ENCODE measurements at places on chromosomes 4 and X.

- H3K27me3 ChIP-seq, result no peaks in the 10 kb centered on the region
- no peak for DNase-seq
- H3K4me3 ChIP-seq, result no peak overlapping the region
- H3K27ac ChIP-seq, result no peak overlapping the region
- H3K4me1 ChIP-seq, result no peaks in the 10 kb centered on the region
Observed at GRCh38 chr4:48093991-48094416, 40.0 kb downstream of the TXK start.

- no peak for DNase-seq
- H3K4me1 ChIP-seq, result no peaks in the 10 kb centered on the region
- no peaks in the 10 kb centered on the region for H3K27me3 ChIP-seq
- H3K4me3 ChIP-seq, result no peak overlapping the region
- no peaks in the 10 kb centered on the region for H3K36me3 ChIP-seq
Observed at GRCh38 chr4:114264877-114265291, 285.4 kb upstream of the ARSJ start.

DNA sequence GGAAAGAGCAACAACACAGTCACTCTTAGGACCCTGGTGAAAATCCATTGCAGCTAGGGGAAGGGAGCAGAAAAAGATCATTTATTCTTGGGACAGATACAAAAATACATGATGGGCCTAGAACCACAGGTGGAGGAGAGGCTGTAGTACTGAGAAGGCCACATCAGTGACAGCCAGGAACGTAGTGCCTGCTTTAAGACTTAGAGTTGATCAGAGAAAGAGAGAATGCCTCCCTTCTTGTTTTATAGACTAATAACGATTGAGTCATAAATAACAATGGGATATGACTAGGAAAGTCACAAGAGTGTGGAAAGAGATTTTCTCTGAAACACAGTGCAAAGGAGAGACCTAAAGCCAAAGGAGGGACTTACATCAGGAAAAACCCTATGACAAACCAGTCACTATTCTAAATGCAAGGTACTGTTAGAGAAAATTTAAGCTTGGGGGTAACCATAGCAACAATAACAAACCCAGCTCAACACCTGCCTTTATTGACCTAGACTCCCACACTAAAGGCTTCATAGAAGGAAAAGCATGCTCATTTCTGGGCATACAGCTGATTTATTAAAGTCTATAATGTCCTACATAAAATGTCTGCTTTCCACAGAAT is 1015.0 kb upstream of the GRID2 start:
- DNase-seq, result no peak
- H3K4me1 ChIP-seq, result no peaks in the 10 kb centered on the region
- no peak overlapping the region for H3K4me3 ChIP-seq
- H3K27me3 ChIP-seq, result no peaks in the 10 kb centered on the region

DNA sequence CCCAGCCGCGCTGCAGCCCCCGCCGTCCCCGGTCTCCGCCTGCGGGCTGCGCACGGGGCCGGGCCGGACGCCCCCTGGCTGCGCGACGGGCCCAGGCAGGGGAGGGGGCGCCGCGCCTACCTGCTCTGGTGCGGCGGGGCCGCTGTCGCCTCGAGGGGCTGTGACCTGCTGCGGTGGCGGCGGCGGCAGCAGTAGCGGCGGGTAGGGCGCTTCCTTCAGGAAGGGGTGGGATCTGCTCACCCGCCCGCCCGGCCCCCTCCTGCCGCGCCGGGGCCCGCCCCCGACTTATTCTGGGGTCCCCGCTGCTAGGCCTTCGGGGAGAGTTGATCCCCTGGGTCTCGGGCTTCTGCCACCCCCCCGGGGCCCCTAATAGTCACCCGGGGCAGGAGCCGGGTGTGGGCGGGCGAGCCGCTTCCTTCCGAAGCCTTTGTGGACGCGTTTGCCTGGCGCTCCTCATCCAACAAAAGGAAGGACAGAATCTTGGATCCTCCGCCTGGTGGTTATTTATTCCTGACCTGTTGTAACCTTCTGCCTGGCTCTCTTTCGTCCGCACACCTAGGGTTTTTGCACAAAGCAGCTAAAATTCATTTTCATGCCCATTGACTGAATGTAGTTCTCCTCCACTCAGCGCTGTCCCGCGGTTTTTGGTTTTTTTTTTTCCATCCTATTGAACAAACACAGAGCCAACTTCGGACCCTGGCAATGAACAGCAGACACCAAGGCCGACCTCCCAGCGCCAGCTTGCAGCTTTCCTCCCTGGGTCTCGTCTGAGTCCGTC is at the start of gene TMEM150C:
Gene TMEM150C (minus strand): TSS at position 203 of the 778 bp plus-strand sequence. CDS start 57,331 bp downstream, outside the sequence.
- H3K27me3 ChIP-seq, result no peaks in the 10 kb centered on the region
- no peaks in the 10 kb centered on the region for H3K36me3 ChIP-seq
- no peak within 1 kb of the TSS for H3K4me3 ChIP-seq
- H3K4me1 ChIP-seq, result no peaks in the 10 kb centered on the region

GRCh38 chr4:171721937-171722336 is 91.3 kb upstream of the GALNTL6 start:
- no peaks in the 10 kb centered on the region for H3K27me3 ChIP-seq
- no peak overlapping the region for H3K4me3 ChIP-seq
- H3K27ac ChIP-seq, result no peak overlapping the region
- no peaks in the 10 kb centered on the region for H3K4me1 ChIP-seq
- no peak for DNase-seq

DNA sequence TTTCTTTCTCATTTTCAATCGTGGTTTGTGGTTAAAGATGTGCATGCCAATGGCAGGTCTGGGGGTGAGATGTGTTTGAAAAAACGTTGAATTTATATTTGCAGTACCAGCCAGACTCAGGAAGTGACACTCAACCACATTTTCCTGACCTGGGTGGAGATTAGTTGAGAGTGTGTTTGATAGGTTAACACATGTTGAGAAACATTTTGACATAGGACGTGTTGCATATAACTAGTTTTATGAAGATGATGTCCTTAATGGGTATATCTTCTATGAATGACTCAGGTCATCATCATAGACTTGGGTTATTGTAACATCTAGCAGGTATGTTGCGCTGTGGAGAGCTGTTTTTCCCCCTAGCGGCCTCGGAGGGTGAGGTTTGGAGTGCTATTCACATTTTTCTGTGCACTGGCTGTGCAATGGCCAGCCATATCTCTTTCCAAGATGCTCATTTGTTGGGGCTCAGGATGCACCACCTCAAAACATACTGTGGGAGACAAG is 21.7 kb upstream of the CD38 start:
- no peaks in the 10 kb centered on the region for H3K36me3 ChIP-seq
- peak; percentile 72 for DNase-seq

DNA sequence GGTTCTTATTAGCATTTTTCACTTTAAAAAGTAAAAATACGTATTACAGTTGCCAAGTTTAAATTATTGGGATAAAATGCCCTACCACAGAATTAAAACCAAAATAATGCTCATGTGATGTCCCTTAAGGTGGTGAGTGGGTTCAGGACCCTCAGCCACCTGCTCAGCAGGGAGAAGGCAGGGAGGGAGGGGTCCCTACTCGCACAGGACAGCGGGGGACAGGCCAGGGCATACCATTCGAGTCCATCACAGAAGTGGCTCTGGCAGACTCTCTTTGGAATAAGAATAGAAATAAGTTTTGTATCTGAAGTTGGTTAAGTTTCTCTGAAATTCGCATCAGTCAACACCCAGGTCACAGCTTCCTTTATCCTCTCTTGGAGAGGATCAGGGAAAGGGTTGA is 37.7 kb downstream of the NOP14 start:
- no peak for DNase-seq
- no peaks in the 10 kb centered on the region for H3K4me1 ChIP-seq
- no peaks in the 10 kb centered on the region for H3K27me3 ChIP-seq
- no peak overlapping the region for H3K27ac ChIP-seq
- peaks cover 10% of the 10 kb centered on the region for H3K36me3 ChIP-seq

DNA sequence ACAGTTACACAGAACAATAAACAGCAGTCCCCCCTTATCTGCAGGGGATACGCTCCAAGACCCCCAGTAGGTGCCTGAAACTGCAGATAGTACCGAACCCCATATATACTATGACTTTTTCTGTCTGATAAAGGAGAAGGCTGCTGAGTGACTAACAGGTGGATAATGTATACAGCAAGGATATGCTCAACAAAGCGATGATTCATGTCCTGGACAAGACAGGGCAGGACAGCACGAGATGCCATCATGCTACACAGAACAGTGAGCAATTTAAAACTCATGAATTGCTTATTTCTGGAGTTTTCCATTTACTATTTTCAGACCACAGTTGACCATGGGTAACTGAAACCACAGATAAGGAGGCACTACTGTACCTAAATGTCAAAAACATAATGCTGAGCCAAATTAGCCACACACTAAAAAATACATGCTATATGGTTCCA is 76.1 kb downstream of the MANBA start:
- peaks cover 7% of the 10 kb centered on the region for H3K4me1 ChIP-seq
- H3K27ac ChIP-seq, result no peak overlapping the region
- DNase-seq, result no peak
- no peaks in the 10 kb centered on the region for H3K27me3 ChIP-seq
- peaks cover 9% of the 10 kb centered on the region for H3K36me3 ChIP-seq

DNA sequence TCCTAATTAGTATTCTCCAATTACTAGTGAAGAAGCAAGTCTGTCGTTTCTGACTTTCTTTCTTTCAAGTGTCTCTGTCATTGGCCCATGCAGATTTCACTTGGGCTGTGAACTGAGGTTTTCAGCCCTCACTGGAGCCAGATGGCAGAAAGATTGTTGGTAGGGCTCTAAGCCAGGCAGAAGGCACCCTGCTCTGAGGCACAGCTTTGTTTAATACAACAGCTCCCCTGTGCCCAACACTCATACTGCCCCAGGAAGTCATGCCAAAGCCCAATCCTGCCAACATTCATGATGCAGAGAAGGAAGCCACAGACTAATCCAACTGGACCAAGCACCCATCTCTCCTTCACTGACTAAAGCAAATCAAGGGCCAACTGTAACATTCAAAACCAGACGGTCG is 117.1 kb upstream of the FRG1 start:
- no peaks in the 10 kb centered on the region for H3K36me3 ChIP-seq
- H3K27me3 ChIP-seq, result no peaks in the 10 kb centered on the region
- no peak for DNase-seq
- no peak overlapping the region for H3K4me3 ChIP-seq
- H3K4me1 ChIP-seq, result no peaks in the 10 kb centered on the region
- H3K27ac ChIP-seq, result no peak overlapping the region

GRCh38 chrX:119552508-119552907 is 12.7 kb downstream of the STEEP1 start:
- H3K36me3 ChIP-seq, result no peaks in the 10 kb centered on the region
- no peak for DNase-seq
- H3K27ac ChIP-seq, result no peak overlapping the region
- H3K4me1 ChIP-seq, result peaks cover 1% of the 10 kb centered on the region

GRCh38 chr4:104205116-104205515 is 289.6 kb downstream of the CXXC4 start:
- no peaks in the 10 kb centered on the region for H3K36me3 ChIP-seq
- DNase-seq, result no peak
- H3K27ac ChIP-seq, result no peak overlapping the region
- no peaks in the 10 kb centered on the region for H3K4me1 ChIP-seq

DNA sequence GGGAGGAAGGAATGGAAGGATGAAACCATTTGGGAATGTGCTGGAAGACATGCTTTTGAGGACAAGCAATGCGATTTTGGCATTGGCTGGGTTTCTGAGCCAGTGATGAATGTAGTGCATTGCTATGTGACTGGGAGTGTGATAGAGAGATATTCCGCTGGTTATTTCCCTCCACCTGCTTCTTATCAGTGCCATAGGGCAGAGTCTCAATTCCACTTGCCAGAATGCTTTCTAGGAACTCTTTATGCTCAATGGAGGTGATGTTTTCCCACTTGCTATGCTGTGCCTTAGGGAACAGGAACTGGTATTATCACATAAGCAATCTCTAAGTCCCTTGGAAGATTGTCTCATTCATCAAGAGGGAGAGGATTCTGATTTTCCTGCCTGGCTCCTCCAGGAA is 28.0 kb downstream of the TBL1X start:
- no peak overlapping the region for H3K27ac ChIP-seq
- no peak for DNase-seq
- no peaks in the 10 kb centered on the region for H3K27me3 ChIP-seq

- DNase-seq, result no peak
- no peak overlapping the region for H3K4me3 ChIP-seq
- H3K36me3 ChIP-seq, result 0 out of 2 replicates have a peak, but pooled peaks cover 3% of the 10 kb centered on the region
- H3K4me1 ChIP-seq, result no peaks in the 10 kb centered on the region
- H3K27ac ChIP-seq, result no peak overlapping the region
Observed at GRCh38 chr4:168380290-168380689, 61.7 kb upstream of the DDX60 start.

GRCh38 chrX:13081395-13082205 is 37.2 kb upstream of the FAM9C start:
- H3K27me3 ChIP-seq, result no peaks in the 10 kb centered on the region
- H3K27ac ChIP-seq, result no peak overlapping the region
- DNase-seq, result peak; percentile 59
- no peak overlapping the region for H3K4me3 ChIP-seq

- DNase-seq, result no peak
- no peaks in the 10 kb centered on the region for H3K4me1 ChIP-seq
- H3K4me3 ChIP-seq, result no peak overlapping the region
- H3K27me3 ChIP-seq, result no peaks in the 10 kb centered on the region
- no peak overlapping the region for H3K27ac ChIP-seq
Observed at GRCh38 chr4:2652415-2653160, 103.5 kb downstream of the TNIP2 start.

GRCh38 chr4:42339935-42340406 is 57.3 kb upstream of the SHISA3 start:
- no peak overlapping the region for H3K27ac ChIP-seq
- peaks cover 2% of the 10 kb centered on the region for H3K4me1 ChIP-seq
- no peaks in the 10 kb centered on the region for H3K36me3 ChIP-seq
- no peaks in the 10 kb centered on the region for H3K27me3 ChIP-seq

DNA sequence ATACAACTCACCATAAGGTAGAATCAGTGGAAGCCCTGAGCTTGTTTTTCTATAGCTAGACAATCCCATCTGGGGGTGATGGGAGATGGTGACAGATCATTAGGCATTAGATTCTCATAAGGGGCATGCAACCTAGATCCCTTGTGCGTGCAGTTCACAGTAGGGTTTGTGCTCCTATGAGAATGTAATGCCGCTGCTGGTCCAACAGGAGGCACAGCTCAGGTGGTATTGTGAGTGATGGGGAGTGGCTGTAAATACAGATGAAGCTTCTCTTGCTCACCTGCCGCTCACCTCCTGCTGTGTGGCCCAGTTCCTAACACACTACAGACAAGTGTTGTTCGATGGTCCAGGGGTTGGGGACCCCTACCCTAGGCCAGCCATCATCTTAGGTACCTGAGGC is 5.9 kb upstream of the GATB start:
- H3K4me1 ChIP-seq, result peaks cover 2% of the 10 kb centered on the region
- no peaks in the 10 kb centered on the region for H3K27me3 ChIP-seq
- H3K4me3 ChIP-seq, result no peak overlapping the region
- no peaks in the 10 kb centered on the region for H3K36me3 ChIP-seq

- no peaks in the 10 kb centered on the region for H3K36me3 ChIP-seq
- H3K4me1 ChIP-seq, result no peaks in the 10 kb centered on the region
- H3K27me3 ChIP-seq, result no peaks in the 10 kb centered on the region
- DNase-seq, result no peak
- H3K27ac ChIP-seq, result no peak overlapping the region
Observed at GRCh38 chr4:171022824-171023230, 790.4 kb upstream of the GALNTL6 start.

DNA sequence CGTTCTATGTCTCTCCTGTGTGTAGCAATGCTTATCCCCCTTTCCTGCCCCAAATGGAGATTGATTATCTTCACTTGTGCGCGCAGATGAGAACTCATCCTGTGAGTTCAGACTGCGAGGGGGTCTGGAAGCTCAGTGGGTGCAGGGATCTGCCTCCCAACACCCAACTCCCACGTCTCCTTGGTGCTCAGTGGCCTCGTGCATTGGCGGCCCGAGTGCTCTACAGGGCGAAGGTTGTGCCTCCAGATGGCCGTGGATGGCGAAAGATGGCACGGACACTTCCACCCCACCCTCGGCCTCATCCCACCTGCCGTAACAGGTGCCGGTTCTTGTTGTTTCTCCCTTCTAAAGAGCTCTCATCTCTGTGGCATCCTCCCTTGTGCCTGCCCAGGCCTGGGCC is 45.1 kb upstream of the SORCS2 start:
- H3K27ac ChIP-seq, result no peak overlapping the region
- H3K36me3 ChIP-seq, result no peaks in the 10 kb centered on the region
- no peaks in the 10 kb centered on the region for H3K27me3 ChIP-seq
- H3K4me1 ChIP-seq, result peaks cover 8% of the 10 kb centered on the region

All from Karpas-422 (cell line).